Panc1 (cell line): ENCODE measurements at places on chromosomes 3 and 15. TPM values are rescaled to one million over a fixed set of nuclear protein-coding genes. Genes with fewer than 3 reads are reported as not detected.

DNA sequence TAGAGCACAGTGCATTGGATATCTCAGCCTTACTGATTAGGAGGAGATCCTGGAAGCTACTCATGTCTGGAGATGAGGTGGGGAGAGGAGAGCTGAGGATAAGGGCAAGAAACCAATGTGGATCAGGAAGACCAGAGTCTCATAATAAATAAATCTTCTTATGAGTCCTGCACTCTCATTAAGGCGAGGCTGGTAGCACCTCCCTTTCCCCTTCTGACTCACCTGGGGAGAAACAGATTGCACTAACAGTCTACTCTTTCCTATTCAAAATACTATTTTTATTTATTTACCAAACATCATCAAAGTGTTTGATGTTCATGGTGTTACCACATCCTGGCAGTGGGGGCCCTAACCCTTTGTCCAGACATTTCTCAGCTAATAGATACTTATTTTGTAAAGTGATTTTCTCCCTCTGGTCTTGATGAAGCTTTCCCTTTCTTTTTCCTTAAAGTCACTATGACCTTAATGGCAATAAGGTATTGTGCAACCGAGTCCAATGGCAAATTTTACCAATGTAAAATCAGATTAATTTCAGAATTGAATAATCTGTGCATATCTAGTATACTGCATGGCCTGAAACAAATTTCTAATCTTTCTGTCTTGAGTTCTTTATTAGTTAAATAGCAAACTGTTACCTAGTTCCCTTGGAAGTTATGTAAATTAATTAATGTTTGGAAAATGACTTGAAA, 81.1 kb downstream of the IQCH start:
- DNase-seq: no peak

- no peak for DNase-seq
Measured at GRCh38 chr3:171860830-171861535, 17.8 kb downstream of the TMEM212 start.

DNA sequence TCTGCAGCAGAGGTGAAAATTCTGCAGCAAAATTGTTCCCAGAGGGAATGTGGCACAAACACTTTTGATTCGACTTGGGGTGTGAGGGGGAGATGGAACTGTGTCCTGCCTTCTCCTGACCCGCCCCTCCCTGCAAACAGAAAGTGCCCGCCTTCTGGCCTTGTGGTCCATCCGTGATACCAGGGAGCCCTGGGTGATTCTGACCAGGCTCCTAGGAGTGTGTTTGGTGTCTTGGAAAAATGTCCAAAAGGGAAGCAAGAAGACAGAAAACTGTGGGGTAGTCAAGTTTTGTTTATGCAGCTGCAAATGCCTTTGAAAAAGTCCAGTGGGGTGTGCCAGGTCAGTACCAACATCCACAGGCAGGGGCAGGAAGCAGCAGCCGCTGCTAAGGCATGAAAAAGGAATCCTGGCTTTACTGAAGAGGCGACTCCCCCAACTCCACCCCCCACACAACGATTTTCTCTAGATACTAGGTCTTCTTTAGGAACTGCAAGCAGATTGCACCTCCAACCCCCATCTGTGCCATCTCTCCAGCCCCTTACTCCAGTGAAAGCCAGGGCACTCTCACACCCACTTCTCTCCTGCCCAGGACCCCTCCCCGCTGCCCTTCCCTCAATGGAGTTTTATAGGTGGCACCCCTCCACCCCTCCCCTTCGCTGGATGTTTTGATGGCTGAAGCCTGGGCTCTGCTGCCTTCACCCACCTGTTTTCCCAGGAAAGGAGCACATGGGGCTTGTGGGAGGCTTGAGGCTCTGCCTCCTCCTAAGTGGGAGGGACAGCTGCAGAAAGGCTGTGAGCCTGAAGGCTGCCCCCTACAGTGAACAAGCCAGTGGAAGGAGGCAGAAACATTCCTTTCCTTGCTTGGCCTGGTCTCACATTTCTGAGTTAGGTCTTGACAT, 82.4 kb upstream of the HERC1 start:
- DNase-seq: no peak

DNA sequence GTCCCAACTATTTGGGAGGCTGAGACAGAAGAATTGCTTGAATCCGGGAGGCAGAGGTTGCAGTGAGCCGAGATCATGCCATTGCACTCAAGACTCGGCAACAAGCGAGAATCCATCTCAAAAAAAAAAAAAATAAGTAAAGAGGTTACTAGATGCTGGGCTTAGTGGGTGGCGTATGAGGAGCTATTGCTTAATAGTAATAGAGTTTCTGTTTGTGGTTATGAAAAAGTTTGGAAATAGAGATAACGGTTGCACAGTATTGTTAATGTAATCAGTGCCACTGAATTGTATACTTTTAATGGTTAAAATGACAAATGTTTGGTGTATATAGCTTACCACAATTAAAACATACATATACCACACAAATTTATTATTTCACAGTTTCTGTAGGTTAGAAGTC, 14.7 kb upstream of the HHATL start:
- DNase-seq: no peak

DNA sequence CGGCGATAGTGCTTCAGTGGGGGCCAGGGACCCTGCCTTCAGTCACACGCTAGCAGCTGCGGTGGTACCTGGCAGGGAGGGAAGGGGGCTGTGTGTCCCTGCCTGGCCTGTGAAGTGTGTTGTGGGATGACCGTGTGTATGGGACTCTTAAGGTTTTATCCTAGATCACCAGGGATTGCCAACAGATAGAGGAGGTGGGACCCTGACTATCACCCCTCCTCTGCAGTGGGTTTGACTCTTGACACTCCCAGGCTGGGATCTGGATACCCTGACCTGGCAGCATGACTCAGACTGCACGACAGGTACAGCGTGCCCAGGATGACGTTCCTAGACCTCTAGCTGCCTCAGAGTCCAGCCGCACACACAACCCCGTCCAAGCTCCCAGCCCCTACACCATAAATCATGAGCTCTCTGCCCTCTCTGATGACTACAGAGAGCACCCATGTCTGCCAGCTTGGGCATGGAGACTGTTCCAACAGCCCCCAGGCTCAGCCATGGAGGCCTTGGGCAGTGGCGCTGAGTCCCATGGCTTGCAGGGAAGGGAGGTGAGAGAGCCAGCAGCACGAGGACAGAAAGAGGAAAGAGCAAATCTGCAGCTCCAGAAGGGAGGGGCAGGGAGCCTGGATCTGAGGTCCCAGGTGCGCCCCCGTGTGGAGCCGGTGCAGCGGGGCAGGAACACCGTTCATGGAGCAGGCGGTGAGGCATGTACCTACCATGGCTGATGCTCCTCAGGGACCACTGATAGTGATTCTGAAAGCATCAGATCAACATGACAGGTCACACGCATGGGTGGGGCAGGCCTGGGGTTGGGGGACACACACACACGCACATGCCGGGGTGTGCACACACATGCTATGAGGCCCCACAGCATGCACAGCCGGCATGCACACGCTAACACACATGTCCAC, 71.0 kb downstream of the ADAMTS7 start:
- no peak for DNase-seq

GRCh38 chr3:160260587-160261270, 35.5 kb downstream of the C3orf80 start:
- no peak for DNase-seq

CLDN16 gene
- total RNA-seq: not detected

ALPK3 gene
- total RNA-seq: 1.0 TPM

ARNT2 gene
- 16.8 TPM for total RNA-seq

PRRT3 gene
- 1.1 TPM for total RNA-seq

GOLGA8S gene
- 0.15 TPM for total RNA-seq

MKRN3 gene
- 7.9 TPM for total RNA-seq

- DNase-seq: no peak
Measured at GRCh38 chr15:90648137-90649070, 68.7 kb upstream of the BLM start.
